Epithelial cell of proximal tubule (primary cell): ENCODE measurements at places on chromosomes 11 and 22.

DNA sequence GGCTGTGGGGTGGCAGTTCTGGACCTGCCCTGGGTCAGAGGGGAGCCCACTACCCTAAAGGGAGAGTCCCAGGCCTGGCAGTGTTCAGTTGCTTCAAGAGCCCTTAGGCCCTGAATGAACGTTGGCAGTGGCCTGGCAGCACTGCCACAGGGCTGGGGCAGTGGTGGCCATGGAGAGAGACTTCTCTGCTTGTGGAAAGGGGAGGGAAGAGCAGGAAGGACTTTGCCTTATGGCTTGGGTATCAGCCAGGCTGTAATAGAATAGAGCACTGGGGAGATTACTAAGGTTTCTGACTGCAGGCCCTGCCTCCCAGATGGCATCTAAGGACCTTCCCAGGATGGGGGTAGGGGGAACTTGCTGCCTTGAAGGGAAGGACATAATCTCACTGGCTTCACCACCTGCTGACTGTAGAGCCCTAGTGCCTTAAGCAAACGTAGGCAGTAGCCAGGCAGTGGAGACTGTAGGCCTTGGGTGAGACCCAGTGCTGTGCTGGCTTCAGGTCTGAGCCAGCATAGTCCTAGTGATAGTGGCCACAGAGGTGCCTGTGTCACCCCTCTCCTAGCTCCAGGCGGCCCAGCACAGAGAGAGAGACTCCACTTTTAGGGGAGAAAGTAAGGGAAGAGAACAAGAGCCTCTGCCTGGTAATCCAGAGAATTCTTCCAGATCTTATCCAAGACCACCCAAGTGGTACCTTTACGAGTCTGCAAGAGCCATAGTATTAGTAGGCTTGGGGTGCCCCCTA lies 27.6 kb downstream of the PLA2G6 start:
- DNase-seq, result no peak

- no peak for DNase-seq
Observed at GRCh38 chr11:23574149-23574548, 713.9 kb upstream of the CCDC179 start.

DNA sequence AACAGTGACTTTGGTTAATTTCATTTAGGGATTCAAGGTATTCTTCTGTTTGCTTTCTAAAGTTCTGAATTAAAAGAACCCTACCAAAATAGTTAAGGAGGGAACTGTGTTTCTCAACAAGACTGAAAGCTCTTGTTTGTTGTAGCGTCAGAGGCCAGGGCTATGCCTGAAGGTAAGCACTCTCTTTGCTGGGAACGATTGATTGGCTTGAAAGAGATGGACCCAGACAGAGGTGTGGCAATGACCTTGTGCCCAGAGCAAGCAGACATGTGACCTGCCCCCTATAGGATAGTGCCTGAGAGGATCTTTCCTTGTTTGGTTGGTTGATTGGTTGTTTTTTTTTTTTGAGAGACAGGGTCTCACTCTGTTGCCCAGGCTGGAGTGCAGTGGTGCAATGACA lies 68.3 kb upstream of the CECR2 start:
- DNase-seq, result no peak

GRCh38 chr11:116404462-116404798 lies 368.4 kb downstream of the BUD13 start:
- no peak for DNase-seq

DNA sequence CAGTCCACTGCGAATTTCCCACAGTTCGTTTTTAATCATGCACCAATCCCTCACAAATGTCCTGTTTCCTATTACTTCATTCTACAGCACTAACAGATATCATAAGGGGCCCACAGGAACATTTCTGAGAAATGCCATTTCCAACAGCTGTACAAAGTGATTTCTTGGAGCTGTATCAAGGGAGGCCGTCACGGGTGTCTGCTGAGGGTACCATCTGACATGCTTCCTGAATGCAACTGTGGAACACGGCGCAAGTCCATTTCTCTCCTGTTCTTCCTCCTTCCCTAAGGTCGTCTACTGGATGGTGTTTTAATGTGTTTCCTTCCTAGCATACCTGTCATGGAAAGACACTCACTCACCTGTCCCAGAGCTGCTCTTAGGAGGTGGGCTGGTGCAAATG lies 320.7 kb downstream of the LARGE1 start:
- no peak for DNase-seq

GRCh38 chr22:31951194-31952093 lies 7.1 kb downstream of the YWHAH start:
- no peak for DNase-seq

DNA sequence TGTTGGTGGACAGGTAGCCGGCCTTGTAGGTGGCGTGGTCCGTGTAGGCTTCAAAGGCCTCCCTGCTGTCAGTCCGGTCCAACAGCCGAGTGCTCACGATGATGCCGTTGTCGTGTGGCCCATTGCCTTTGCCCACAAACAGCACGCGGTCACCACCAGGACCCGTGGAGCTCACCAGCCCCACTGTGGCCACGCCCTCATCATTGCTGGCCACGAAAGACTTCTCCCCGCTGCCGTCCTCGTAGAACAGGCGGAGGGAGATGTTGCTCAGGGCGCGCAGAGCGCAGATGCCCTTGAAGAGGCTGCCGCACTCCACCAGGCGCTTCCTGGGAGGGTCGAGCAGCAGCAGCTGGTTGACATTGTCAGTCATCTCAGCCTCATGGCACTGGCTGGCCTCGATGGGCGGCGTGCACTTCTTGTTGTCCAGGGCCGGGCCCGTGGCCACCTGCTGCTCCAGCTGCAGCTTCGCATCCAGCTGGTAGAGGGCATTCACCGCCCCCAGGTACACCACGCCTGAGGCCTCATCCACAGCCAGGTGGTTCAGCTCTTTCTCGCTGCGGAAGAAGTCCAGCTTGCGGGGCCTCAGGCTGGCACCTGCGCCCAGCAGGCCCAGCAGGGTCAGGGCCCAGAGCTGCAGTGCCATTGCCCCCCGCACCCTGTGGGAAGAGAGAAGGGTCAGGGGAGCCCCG lies 17.4 kb downstream of the PLXNB2 start:
- no peak for DNase-seq
